CD4-positive, alpha-beta T cell treated with Interleukin-4 for 4 hours (primary cell): ENCODE measurements at places on chromosomes 4 and X.

DNA sequence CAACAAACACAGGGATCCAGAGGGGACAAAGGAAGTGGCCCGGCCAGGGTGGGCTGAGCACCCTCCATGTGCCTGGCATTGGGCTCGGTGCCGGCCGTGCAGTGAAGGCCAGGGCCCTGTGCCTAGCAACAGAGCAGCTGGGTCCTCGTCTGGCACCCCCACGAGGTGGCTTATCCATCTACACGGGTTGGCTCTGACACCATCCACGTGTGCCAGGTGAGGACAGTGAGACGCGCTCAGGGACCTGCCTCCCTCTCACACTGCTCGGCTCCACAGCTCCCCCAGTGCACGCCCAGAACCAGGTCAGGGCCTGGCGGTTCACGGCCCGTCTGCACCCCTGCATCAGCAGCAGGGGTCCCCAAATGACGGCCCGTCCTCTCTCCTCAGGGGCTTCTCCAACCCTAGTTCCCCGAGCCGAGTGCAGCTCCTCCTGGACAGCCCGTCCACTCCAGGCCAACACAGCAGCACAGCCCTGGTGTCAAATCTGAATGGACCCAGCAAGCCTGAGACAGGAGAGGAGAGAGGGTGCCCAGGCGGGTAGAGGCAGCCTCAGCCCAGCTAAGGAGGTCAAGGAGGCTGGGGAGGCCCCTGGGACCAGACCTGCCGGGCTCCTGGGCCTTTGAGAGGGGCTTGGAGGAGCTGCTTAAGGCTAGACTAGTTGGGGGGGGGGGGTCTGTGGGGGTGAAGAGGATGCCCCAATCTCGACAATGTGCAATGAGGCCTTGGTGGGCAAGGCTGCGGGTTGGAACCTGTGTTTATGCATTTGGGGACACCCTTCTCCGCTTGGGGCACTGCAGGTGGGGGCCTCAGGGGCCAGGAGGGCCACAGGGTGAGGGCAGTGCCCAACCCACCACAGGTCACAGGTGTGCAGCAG is 113.6 kb downstream of the FAM53A start:
- DNase-seq, result no peak

- DNase-seq, result no peak
Observed at GRCh38 chrX:149757206-149758067, 16.4 kb upstream of the HSFX1 start.

DNA sequence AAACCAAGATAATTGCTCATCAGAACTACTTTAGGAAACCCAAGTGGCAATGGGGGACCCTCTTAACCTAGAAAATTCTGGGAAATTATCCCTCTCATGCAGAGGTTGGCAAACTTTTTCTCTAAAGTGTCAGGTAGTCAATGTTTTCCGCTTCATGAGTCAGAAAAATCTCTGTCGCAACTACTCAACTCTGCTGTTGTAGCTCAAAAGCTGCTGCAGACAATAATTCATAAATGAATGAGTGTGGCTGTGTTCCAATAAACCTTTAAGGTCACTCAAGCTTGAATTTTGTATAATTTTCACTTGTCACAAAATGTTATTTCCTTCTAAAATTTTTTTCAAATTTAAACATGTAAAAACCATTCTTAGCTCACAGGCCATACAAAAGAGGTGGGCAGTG is 193.4 kb upstream of the MID1 start:
- DNase-seq, result no peak

DNA sequence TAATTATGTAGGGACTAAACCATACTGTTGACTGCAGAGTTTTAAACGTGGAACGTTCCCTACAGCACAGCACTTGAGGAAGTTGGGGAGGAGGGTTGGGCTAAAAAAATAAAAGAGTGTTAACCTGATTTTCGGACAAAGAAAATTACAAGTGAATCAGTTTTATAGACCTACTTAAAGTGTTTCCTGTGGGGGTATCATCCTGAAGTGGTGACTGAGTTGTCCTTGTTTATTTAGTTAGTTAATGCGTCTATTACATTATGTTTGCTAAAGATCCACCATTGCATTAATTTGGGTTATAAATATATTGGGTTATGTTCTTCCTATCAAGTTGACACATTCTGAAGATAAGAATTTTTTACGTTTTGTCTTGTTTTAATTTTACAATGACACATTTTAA is 14.7 kb downstream of the UNC5C start:
- DNase-seq, result no peak

DNA sequence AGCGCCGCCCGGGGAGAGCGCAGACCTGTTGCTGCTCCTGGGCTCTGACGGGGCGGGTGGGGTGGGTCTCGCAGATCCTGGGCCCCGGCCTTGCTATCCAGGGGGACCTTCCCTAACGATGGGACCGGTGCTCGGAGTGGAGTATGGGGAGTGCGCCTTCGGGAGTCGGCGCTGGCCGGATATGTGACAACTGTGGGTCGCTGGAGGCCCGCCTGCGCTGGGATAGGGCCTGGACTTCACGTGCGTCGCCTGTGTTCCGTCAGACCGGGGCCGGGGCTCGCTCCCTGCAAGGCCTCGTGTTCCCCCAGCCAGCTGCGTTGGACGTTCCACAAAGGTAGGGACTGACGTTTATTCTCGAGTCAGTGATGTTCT is 1.3 kb downstream of the TBL1X start:
- no peak for DNase-seq

- no peak for DNase-seq
Observed at GRCh38 chrX:112766774-112767173, 73.9 kb downstream of the AMOT start.

DNA sequence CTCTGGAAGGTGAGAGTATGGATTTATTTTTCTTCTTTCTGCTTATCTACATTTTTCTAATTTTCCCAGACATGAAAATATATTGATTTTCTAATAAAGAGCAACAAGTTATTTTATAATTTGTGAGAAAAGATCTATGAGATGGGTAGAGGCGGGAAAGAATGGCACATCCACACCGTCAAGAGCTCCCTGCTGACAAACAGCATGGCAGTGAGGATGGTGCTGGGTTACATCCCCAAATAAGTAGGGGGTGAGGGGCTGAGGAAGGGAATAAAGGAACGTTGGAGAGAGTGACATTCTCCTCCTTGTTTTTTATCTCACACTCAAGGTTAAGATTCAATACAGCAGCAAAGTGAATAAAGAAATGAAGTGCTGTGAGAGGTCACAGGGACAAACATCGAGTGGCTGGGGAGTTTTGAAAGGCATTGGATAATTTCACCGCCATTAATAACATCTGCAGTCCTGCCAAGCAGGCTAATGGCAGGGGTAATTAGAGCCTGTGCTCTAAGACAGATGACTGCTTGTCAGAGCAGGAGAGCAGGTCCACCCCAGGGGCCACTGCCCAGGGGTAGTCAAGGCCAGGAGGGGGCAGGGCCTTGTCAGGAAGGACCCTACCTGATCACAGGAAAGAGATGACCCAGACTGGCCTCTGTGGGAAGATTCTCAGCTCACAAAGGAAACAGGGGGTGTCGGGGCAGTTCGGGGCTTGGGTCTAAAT is 323.8 kb downstream of the FBXW7 start:
- DNase-seq, result no peak

DNA sequence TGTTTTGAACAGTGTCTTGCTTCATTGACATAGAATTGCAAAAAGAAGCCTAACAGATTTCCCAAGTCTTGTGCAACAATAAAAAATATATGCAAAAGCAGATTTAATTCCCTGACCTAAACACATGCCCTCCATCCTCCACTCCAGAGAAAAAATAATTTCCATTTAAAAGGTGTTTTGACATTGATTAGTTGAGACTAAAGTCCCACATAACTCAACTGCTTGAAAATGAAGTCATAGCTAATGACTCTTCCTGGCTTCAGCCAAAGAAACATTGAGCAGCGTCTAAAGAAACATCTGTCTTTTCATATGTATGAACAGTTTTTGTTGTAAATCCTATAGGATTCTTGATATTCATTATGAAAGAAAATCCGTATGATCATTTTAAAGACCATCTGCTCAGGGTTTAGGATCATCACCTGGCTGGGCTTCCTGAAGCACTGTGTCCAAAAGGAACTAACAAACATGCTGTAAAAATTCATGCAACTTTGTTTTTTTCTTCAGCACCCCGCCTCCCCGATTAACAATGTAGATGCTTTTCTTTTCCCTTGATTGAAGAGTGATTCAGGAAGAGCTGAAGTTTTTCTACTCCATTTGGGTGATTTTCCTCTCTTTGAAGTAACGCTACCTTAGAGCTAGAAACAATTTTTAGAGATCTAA is 273.4 kb downstream of the HS3ST1 start:
- DNase-seq, result no peak

GRCh38 chr4:6594826-6595355 is 19.9 kb downstream of the MAN2B2 start:
- DNase-seq, result no peak

DNA sequence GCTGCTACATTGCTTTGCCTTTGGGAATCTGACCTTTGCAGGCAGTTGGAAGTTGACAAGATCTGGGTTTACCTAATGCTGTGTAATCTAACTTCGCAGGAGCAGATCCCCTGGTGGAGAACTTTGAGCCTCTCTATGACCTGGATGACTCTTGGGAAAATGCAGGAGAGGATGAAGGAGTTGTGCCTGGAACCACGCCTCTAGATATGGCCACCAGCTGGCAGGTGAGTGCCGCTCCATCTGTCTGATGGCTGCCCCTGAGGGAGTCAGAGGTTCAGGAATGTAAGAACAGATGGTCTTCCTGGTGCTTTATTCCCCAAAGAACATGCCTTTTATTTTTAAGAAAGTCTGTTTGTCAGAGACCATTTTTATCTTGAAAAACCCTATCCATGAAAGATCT is 109.3 kb downstream of the NFKB1 start:
- no peak for DNase-seq

DNA sequence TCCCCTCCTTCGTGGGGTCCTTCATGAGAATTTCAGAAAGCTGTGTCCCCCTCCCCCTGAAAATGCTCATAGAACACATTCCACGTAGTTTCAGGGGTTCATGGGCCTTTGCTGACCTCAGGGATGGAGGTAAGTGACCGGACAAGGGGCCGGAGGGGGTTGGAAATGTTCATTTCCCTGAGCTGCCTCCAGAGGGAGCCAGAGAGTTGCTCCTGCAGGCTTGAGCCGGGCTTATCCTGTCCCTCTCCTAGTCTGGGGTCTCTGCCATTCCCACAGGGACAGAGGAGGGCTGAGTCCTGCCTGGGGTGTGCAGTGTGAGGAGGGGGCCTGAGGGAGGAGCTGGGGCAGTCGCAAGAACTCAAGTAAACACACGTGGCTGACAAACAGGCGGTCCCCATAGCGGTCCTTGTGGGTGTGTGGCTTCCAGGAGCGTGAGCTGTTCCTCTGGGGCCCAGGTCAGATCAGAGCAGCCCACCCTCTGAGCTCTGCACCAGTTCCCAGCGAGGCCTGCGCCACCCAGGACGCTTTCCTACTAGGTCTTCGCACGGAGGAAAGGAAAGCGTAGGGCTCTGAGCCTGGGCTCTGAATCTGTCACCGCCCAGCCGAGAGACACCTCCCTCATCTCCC is 62.5 kb downstream of the WFS1 start:
- DNase-seq, result peak; percentile 21

GRCh38 chr4:86006057-86006456 is 353.8 kb downstream of the MAPK10 start:
- DNase-seq, result no peak

DNA sequence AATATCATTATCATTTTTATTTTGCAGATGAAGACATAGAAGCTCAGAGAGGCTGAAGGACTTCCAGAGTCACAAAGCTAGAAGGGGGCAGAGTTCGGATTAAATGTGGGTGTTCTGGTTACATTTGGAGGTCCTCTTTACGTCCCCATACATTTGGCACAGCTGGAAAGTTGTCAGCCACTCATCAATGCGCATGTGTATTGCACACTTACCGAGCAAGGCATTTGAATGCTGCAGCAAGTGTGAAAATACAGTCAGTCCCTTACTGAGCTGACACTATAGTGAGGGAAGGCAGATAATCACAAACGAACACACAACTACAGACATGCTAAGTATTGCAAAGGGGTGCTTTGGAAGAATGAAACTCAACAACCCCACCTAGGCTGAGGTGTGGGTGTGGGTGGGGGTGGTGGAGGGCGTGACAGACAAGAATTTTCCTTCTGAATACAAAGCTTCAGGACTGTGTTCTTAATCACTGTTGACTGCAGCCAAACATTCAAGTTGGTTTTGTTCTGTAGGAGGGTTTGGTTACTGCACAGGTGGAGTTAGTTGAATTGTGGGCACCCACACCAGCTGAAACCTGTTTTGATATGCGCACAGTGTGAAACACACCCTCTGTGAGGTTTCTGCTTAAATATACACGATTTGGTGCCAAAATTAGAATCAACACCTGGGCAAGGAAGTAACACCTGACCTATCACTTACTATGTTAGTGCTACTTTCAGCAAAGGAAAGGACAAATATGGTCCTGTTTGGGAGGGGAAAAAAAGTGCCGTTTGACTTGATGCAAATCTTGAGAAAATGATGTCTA is 72.4 kb downstream of the COQ2 start:
- peak; percentile 90 for DNase-seq

DNA sequence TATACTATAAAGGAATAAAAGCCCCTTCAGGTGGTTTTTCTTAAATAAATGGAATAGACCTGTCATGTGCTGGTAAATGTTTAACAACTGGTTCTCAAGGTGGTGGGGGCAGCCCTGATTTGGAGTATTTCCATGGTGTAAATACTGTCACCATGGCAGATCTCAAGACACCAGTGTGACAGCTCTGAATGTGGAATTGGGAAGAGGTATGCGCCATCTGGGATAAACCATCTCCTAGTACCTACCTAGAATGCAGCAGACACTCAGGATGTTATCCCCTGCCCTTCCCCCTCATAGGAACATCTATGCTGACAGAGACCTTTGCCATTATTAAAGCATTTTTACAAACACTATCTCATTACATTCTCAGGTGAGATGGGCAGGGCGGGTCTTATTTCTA is 26.4 kb upstream of the TMSB4X start:
- no peak for DNase-seq

GRCh38 chrX:119871599-119872395 is at the start of the genes NDUFA1 and RNF113A:
Gene NDUFA1 (plus strand): TSS chrX:119871832. CDS start chrX:119871912, 80 bp downstream.
Gene RNF113A (minus strand): TSS chrX:119871733. CDS start chrX:119871613, 120 bp downstream.
- peak; percentile 89 for DNase-seq

- DNase-seq, result no peak
Observed at GRCh38 chrX:25067271-25068172, 51.8 kb upstream of the ARX start.

DNA sequence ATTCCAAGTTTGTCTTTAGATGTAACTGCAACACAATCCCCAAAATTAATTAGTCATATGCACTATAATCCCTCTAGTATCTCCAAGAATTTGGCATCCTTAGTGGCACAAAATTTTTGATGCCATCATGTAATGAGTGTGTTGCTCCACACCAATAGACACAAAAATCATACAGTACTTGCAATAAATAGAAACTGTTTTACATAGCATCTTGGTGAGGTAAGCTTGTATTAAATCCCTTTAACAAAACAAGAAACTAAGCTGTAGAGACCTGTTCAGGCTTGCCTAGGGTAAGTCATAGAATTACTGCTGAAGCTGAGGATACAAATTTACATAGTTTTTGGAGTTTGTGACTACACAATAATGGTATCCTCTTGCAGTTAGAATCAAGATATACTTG is 64.5 kb upstream of the PRSS12 start:
- no peak for DNase-seq

- no peak for DNase-seq
Observed at GRCh38 chr4:19752599-19752998, 499.1 kb upstream of the SLIT2 start.

GRCh38 chr4:138494931-138495330 is 252.8 kb upstream of the SLC7A11 start:
- no peak for DNase-seq
